Naive thymus-derived CD4-positive, alpha-beta T cell (primary cell): ENCODE measurements at places on chromosomes 4 and X.

- DNase-seq, result no peak
Observed at GRCh38 chr4:185532293-185532692, 3.0 kb downstream of the PDLIM3 start.

GRCh38 chrX:141638550-141638949 lies 49.0 kb downstream of the SPANXA2 start:
- DNase-seq, result no peak

DNA sequence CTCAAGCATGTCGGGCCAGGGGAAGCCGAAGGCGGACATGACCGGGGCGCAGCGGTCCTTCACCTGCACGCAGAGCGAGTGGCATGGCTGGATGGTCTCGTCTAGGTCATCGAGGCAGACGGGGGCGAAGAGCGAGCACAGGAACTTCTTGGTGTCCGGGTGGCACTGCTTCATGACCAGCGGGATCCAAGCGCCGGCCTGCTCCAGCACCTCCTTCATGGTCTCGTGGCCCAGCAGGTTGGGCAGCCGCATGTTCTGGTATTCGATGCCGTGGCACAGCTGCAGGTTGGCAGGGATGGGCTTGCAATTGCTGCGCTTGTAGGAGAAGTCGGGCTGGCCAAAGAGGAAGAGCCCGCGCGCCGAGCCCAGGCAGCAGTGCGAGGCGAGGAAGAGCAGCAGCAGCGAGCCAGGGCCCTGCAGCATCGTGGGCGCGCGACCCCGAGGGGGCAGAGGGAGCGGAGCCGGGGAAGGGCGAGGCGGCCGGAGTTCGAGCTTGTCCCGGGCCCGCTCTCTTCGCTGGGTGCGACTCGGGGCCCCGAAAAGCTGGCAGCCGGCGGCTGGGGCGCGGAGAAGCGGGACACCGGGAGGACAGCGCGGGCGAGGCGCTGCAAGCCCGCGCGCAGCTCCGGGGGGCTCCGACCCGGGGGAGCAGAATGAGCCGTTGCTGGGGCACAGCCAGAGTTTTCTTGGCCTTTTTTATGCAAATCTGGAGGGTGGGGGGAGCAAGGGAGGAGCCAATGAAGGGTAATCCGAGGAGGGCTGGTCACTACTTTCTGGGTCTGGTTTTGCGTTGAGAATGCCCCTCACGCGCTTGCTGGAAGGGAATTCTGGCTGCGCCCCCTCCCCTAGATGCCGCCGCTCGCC lies at the start of gene SFRP2:
TSS of gene SFRP2 (minus strand) at position 671 of the 864 bp plus-strand sequence. CDS start at position 423, 248 bp downstream.
- DNase-seq, result no peak

DNA sequence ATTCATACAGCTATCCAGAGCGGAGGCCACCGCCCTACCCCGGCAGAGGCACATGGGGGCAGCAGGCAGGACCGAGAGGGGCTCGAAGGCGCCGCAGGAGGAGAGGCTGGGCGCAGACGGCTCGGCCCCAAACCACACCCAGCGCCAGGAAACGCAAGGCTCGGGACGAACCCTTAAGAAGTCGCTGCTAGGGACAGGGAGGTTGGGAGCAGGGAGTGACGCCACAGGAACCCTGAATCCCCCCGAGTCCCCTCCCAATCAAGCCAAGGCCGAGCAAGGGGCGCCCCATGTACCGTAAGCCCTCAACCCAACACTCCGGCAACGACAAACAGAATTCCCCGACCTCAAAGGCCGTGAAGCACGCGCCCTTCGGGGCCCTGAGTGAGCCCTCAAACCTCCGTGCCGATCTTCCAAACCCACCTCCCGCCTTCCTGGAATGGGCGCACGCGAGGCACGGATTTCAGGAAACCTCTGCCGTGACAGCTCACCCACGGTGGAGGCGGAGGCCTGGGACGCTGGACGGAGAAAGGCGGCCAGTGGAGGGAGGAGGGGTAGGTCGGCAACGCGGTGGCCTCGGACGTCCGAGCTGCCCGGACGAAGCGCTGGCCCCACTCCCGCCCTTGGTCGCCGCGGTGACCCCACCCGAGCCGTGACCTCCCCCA lies 1.8 kb downstream of the ZFYVE28 start:
- DNase-seq, result peak; percentile 21

DNA sequence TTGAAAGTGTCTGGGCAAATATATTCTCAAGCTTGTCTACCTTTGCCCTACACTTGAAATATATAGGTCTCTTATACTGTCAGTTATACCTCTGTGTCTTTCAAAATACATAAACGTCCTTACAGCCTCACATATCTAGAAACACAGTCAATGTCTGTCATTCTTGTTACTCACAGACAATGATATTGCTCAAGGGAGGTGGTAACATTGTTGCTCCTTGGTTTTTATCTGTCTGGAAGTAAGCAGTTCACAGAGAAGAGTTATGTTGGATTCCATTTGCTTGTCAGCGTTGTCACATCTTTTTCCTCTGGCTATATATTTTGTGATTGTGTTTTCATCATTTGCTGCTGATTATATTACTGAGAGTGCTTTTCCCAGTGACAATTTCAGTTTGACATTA lies 1528.9 kb downstream of the PCDH7 start:
- DNase-seq, result no peak
